ENCODE measurements at places on chromosomes 7 and 10.

- DNase-seq: no peak
Measured at GRCh38 chr10:85873063-85873462, 493.5 kb downstream of the GRID1 start.

DNA sequence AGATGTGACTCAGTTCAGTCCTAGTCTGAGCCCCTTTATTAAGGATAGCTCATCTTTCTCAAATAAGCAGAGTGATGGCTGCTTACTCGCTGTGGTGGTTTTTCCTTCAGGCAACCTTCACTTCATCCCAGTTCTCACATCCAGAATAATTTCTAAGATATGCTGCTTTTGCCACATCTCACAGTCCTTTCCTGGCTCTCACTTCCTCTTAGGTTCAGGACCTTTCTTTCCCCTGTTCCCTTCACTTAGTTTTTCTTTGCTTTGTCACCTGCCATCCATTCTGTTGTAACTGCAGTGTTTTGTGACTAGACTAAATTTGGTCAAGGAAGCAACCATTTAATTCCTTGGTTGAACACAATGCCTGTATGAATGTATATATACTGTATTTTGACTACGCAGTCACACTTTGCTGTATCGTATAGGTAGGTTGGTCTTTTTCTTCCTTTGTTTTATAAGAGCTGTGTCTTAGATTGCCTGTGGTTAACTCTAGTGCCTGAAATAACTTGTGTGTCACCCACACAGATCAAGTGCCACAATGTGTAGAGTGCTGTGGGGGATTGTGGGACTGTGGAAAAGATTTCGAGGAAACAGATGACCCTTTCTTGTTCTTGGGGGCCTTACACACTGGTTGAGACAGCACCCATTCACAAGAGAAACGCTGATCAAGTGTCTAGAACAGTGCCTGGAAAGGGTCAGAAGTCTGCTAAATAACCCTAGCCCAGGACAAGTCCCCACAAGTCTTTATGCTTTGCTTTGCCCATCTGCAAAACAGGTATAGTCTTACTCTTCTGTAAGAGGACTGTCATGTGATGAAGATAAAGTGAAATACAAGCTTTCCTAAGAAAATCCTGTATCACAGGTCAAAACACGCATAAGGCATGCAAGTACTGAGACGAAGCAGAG lies 2.6 kb downstream of the ZNF655 start:
- no peak for DNase-seq

GRCh38 chr10:43906490-43906889 lies 257.8 kb upstream of the ZNF32 start:
- no peak for DNase-seq

DNA sequence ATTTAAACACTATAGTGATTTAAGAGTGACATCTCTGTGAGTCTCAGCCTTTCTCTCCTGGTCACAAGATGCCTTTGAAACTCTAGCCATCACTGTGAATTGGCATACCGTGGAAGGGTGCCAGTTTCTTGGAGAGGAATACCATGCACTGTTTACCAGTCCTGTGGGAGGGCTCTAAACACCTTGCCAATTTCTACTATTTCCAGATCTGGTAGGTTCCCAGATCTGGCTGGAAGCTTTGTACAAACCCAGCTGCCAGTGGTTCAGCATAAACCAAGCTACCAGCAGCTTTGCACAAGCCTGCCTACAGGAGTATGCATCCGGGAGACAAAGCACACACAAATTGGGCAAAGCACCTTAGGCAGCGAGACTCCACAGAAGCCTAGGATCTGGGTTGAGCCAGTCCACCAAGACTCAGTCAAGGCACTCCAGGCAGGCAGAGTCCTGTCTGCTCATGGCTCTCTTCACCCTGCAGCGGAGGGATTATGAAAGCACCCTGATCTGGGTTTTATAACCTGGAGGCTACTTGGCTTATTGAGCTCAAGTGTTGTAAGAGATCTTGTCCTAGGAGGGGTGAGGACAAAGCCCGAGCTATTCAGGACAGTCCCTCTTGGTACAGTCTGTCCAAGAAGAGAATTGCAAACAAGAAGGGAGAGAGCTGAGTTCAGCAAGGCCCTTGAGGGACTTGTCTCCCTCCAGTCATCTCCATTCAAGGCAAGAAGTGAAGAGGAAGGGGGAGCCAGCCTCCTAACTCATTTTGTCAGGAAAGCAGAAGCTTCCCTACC lies 23.6 kb downstream of the MCM10 start:
- DNase-seq: no peak

- no peak for DNase-seq
Measured at GRCh38 chr7:75989500-75990388, 4.7 kb downstream of the TMEM120A start.

- DNase-seq: no peak
Measured at GRCh38 chr10:63699785-63700613, 178.8 kb downstream of the REEP3 start.

DNA sequence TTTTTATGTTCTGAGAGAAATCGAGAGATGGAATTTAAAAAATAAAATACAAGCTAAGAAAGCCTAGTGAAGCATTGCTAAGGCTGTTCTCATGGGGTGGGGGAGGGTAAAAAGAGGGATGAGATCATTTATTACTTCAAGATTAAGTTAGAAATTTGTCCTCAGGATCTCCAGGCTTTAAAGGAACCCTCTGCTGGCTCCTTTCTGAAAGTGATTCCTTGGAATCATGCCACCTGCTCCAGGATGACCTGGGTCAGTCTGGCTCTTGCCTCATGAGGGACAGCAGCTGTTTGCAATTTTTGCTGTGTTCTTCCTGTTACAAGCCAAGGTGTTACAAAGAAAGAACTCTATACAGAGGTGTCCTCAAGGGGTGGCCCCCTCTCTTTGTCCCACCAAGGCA lies 69.8 kb downstream of the CDK1 start:
- DNase-seq: no peak

Data from stimulated activated CD8-positive, alpha-beta memory T cell treated with anti-CD3 and anti-CD28 coated beads, Interleukin-15, amount 100 ng/mL, for 24 hours (primary cell).